Fibroblast of mammary gland (primary cell): ENCODE measurements at places on chromosomes 2 and 18.
A peak's percentile ranks its signal among the peaks of the same experiment; 100 is the strongest.

- DNase-seq = no peak
These were observed 61.1 kb upstream of the ID2 start for GRCh38 chr2:8620611-8621382.

GRCh38 chr18:77131100-77131651, 1.4 kb downstream of the MBP start:
- peak; percentile 43 for DNase-seq

- DNase-seq = no peak
These were observed 1495.8 kb upstream of the TMEFF2 start for GRCh38 chr2:193690572-193690971.

GRCh38 chr2:135875491-135876065, 665 bp downstream of the MCM6 start:
- peak; percentile 67 for DNase-seq

- DNase-seq = no peak
These were observed 141.9 kb upstream of the KCNJ3 start for GRCh38 chr2:154556607-154557006.

GRCh38 chr2:23904692-23905091, 22.2 kb downstream of the ATAD2B start:
- DNase-seq = no peak

DNA sequence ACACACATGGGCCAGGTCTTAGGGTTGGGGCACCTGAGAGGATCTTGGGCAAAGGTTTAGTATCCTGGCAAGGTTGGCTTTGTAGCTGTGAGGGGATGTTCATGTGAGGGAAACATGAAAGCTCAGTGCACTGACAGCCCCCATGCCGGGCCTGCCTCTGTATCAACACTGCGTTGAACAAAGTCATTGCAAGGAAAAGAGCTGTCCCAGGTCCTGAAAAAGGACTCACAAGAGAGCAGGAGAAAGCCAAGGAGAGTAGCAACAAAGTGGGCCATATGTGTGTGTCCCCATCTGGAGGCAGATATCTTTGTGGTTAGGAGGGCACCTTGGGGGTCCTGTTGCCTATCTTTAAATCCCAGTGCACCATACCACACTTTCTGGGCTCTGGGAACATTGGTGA, 237.8 kb upstream of the THSD7B start:
- DNase-seq = peak; percentile 10

- DNase-seq = no peak
These were observed 19.7 kb upstream of the SFXN5 start for GRCh38 chr2:73091164-73091563.

- DNase-seq = no peak
These were observed 184.5 kb downstream of the FAM210A start for GRCh38 chr18:13541621-13542519.

DNA sequence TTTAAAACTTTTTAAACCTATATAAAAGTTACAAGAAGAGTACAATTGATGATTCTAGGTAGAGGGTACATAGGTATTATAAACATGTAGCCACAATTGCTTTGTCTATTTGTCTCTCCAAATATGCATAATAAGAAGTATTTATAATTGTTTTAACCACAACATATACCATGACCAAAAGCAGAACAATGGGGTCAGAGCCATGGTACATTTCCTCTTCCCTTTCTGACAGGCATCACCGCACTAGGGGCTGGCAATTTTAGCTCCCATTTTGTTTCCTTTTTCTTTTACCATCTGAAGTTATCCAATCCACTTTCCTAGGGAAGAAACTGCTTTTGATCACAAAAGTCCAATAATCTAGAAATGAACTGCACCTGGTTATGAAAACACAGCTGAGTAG, 49.3 kb downstream of the TMX3 start:
- no peak for DNase-seq

GRCh38 chr18:46555724-46556123, 101.3 kb downstream of the LOXHD1 start:
- DNase-seq = peak; percentile 12

- peak; percentile 78 for DNase-seq
These were observed 44.8 kb downstream of the SETBP1 start for GRCh38 chr18:44725300-44726058.

- no peak for DNase-seq
These were observed 7.0 kb upstream of the ARID5A start for GRCh38 chr2:96529376-96530143.

- DNase-seq = no peak
These were observed 3.7 kb downstream of the HDAC4 start for GRCh38 chr2:239396881-239397681.

DNA sequence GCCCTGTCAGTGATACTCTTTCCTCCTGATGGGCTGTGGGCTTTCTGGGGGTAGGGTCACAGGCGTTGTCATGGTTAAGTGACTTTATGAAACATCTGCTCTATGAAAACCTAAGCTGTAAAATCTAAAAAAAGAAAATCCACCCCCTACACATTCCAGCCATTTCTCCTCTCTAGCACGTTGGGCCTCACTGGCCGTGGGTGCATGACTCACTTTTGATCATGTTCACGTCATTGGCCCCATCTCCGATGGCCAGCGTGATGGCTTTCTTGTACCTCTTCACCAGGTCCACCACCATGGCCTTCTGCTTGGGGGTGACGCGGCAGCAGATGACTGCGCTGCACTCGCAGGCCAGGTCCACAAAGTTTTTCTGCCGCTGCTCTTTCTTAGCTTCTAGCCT, 39.3 kb upstream of the NARS1 start:
- peak; percentile 66 for DNase-seq

DNA sequence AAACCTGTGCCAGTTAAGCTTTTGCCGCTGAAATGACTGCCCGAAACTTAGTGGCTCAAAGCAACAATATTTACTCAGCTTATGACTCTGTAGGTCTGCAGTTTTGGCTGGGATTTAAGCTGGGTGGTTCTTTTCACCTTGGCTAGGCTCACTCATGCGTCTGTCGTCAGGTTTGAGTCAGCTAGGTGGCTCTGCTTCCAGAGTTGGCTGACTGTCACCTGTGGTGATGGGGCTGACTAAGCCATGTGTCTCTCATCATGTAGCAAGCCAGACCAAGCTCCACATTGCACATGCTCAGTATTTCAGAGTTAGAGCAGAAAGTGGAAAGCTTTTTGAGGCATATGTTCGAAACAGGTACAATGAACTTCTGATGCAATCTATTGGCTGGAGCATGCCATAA, 354.8 kb downstream of the MEIS1 start:
- DNase-seq = peak; percentile 76

DNA sequence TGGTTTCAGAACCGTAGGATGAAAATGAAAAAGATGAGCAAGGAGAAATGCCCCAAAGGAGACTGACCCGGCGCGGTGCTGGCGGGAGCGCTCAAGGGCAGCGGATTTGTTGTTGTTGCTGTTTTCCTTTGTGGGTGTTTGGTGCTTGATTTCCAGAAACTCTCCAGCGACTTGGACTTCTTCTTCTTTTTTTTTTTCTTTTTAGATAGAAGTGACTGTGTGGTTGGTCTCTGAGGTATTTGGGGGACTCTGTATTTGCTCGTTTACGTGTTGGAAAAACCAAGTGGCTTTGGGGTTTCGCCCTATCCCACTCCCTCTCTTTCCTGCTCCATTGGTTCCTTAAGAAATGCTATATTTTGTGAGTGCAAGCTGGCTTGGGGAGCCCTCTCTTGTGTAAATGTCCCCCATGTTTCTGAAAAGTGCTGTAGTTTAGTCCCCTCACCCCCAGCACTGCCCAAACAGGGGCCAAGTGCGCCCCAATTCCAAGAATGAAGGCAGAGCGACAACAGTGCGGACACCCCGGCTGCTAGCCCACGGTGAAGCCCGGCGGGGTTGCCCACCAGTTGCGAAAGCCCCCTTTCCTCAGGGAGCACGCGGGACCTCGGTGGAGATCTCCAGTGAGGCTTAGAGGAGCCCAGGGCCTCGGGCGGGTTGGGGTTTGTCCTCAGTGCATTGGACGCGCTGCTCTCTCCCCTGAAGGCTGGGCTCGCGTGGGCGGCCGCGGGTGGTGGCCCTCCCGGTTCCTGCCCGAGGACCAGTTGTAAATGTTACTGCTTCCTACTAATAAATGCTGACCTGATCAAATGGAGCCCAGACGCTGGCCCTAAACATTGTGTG, 1.8 kb downstream of the HOXD9 start:
- DNase-seq = no peak

DNA sequence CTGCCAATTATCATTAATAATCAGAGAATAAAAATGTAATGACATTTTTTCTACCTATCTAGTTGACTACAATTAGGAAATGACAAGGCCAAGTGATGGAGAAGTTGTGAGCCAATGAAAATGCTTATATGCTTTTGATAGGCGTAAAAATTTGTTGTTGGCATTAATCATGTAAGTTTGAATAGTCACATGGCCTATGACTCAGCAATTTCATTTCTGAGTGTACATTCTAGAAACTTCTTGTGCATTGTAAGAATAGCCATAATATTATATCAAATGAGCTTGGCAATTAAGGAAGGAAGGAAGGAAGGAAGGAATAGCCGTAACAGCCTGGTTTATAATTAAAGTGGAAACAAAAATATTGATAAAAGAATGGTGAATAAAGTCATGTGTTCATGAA, 179.9 kb downstream of the PTH2R start:
- DNase-seq = no peak

- no peak for DNase-seq
These were observed 73.8 kb upstream of the HNRNPA3 start for GRCh38 chr2:177138823-177139222.

DNA sequence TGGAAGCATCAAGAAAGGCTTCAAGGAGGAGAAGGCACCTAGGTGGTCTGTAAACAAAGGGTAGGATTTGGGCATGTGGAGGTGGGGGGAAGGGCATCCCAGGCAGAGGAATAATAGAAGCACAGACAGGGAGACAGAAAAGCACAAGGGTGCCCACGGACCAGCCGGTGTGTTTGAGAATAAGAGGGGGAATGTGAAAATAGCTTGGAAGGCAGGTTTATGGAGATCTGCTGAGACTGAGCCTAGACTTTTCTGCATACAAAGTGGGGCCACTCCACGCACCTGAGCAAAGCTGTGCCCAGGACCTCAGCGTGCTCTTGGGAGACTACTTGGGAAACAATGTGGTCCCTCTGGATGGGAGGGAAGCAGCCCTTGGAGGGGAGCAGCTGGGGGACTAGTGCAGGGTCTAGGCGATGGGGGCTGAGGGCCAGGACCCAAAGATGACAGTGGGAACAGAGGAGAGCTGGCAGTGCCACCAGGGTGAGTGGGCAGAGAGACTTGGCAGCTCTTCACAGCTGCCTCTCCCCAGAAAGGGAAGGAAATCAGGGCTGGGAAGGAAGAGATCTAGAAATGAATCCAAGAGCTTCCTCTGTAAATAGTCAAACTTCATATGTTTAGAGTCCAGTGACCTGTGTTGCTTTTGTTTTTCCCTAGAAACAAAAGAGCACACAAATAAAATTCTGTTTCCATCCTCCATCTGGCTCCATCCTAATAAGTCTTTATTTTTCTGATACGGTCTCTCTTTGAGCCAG, 110.7 kb upstream of the SMAD7 start:
- DNase-seq = no peak

DNA sequence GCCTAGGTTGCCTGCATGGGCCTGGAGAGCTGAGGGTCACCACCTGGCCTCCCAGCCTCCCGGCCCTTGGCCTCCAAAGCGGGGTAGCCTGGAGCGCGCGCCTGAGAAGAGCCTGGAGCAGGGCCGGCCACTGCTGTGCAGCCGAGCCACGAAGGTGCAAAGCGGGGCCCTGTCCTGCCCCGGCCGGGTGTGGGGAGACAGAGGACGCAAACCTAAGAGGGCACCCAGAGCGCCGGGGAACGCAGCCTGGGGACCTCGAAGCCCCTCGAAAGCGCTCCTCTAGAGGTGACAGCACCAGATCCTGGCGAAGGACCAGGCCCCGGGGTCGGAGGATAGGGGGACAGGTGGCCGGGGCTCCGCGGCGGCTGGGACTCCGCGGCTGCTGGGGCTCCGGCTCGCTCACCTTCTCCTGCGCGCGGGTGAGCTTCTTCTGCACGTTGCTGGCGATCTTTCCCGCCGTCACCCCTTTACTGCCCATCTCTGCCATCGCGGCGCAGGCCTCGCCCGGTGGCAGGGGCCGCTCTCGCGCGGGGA, 430 bp downstream of the BIN1 start:
- no peak for DNase-seq

GRCh38 chr18:54530285-54530684, 60.8 kb upstream of the DYNAP start:
- DNase-seq = no peak

GRCh38 chr2:75610671-75611070, 35.9 kb upstream of the MRPL19 start:
- DNase-seq = no peak

DNA sequence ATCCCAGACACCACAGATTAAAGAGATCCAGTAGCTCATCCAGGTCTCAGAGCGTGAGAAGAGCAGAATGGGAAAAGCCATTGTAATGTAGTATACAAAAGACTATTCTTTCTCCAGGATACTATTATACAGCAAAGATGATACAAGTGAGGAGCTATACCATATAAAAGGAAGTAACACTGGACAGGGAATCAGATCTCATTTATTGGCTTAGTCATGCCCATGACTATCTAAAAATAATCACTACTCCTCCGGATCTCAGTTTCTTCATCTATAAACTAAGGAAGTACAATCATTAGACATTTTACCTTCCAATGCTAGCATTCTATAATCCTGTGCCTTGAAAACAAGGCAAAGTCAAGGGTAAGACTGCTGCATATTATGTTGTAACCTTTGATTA, 19.4 kb downstream of the KRCC1 start:
- DNase-seq = no peak

- DNase-seq = peak; percentile 16
These were observed 189.2 kb downstream of the NCKAP5 start for GRCh38 chr2:133378928-133379549.

GRCh38 chr2:38600242-38600891, 2.4 kb downstream of the HNRNPLL start:
- DNase-seq = no peak

- peak; percentile 63 for DNase-seq
These were observed at the start of gene PKDCC for GRCh38 chr2:42047488-42048298. Gene PKDCC (plus strand): TSS chr2:42048021. CDS start chr2:42048200, 179 bp downstream.

- no peak for DNase-seq
These were observed 168.7 kb downstream of the NRXN1 start for GRCh38 chr2:50863218-50863617.

DNA sequence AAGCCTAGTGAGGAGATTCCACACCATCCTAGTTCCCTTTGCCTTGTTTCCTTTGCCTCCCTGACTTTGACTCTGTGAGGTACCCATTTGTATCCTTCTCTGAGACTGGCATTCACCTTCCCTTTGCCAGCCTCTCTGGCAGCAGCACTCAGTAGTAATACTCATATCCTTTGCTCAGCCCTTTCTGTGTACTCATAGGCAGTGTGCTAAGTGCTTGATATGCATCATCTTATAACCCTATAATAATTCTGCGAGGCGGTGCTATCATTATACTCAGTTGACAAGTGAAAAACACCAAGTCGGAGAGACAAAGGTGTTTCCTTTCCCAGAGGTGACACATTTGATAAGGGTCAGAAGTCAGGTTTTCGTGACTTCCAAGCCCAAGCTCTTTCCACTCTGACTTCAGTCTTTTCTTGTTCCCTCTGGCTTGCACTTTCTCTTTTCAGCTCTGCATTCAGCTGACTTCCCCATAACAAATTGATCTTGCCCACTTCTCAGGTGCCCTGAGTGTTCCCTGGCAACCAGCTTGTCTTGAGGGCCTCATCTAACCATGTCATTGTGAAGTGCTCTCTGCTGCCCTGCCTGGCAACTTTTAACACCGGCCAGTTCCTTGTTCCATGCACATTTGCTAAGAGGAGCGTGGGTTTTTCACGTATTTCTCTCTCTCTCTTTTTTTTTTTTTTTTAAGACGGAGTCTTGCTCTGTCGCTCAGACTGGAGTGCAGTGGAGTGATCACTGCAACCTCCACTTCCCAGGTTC, 94.5 kb upstream of the UPP2 start:
- DNase-seq = no peak
